Fibroblast of upper back skin (primary cell): ENCODE measurements at places on chromosomes 12 and 14.

- DNase-seq = no peak
Measured at GRCh38 chr14:97028382-97028781, 231.2 kb downstream of the VRK1 start.

- DNase-seq = no peak
Measured at GRCh38 chr12:114434341-114434740, 28.4 kb upstream of the TBX5 start.

DNA sequence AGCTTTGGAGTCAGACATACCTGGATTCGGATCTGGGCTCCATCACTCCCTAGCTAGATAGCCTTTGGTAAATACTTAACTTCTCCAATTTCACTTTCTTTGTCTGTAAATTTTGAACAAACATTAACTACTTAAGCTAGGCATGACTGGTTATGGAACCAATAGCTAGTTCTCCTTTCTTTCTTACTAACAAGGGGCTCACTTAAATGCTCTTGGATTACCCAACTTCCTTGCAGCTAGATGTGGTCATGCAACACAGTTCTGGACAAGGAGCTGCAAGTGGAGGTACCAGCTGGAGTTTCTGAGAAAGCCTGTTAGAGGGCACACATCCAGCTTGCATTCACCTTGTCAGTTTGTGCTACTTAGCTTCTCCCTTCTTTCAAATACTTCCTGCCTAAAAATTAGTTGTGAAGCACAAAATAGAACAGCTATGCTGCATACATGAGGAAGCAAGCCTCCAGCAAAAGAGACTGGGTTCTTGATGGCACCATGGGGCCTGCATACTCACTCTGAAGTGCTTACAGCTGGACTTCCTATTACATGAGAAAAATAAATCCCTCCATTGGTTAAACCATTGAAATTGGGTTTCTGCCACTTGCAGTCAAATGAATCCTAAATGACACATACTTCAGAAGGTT lies 210.1 kb upstream of the EEA1 start:
- no peak for DNase-seq

- DNase-seq = no peak
Measured at GRCh38 chr14:105379946-105380345, 18.4 kb upstream of the TEX22 start.

- DNase-seq = no peak
Measured at GRCh38 chr12:116677202-116677661, 60.6 kb downstream of the SPRING1 start.

GRCh38 chr14:61493239-61493638 lies 171.9 kb downstream of the PRKCH start:
- peak; percentile 99 for DNase-seq

DNA sequence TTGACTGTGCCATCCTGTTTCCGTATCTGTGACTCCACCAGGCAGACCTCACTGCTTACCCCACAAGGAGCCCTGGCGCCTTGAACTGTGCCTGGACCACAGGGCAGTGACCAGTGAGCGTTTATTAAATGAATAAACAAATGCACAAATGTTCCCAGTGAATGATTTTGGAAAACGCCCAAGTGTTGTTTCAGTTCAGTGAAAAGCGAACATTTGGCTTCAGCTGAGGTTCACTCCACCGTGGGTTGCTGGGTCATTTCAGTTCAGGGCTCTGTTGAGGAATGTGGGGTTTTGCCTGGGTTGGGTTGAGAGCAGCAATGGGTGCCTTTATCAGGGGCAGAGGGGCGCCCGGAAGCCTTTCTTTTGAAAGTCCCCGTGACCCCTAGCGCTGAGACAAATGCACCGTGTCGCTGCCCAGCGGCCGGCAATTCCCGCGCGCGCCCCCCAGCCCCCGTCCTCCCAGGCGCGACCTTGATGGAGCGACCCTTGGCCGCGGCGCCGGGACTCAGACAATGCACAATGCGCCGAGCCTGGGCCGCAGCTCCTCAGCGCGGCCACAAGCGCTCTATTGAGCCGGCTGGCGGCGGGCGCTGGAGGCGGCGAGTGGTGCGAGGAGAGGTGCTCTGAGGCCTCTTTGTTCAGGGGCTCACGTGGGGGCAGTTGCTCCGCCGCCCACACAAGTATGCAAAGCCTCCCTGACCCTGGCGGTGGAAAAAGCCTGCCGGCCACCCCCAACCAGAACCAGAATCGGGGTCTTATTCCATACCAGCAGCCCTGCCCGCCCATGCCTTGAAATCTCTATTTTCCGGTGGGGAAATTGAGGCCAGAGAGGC lies 40.5 kb upstream of the CLMN start:
- DNase-seq = no peak

DNA sequence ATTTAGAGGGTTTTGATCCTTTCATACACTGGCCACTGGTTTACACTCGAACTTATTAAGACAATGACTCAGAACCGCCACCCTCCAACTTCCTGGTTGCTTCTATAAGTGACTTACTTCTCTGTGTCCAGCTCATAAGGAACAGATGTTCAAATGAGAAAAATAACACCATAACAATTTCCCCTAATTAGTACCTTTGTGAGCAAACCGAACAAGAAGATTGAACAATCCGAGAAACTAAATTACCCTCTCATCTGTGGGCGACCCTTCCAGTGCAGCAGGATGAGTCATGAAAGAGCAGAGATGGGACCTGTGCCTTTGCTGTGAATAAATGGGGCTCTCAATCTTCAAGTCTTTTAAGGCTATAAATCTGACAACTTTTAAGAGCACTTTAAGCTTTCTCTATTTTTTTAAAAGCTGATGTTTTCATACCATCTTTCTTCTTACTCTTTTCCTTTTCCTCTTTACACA lies 146.8 kb upstream of the RASSF8 start:
- peak; percentile 50 for DNase-seq

DNA sequence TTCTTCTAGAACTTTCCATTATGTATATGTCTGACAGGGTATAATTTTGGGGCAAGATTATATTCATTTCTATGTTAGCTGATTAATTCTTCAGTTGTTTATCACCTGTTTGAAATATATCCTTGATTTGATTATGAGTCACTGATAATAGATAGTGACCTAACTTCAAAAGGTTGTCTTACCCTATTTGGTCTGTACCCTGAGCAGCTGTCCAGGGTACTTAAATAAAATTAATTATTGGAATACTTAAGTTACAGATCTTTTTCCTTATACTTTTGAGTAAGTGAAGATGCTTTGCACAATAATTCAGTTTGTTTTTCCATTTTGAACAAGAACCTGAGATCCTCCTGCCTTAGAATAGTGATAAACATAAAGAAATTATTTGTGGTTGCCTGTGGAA lies 13.2 kb upstream of the NPAS3 start:
- peak; percentile 14 for DNase-seq

DNA sequence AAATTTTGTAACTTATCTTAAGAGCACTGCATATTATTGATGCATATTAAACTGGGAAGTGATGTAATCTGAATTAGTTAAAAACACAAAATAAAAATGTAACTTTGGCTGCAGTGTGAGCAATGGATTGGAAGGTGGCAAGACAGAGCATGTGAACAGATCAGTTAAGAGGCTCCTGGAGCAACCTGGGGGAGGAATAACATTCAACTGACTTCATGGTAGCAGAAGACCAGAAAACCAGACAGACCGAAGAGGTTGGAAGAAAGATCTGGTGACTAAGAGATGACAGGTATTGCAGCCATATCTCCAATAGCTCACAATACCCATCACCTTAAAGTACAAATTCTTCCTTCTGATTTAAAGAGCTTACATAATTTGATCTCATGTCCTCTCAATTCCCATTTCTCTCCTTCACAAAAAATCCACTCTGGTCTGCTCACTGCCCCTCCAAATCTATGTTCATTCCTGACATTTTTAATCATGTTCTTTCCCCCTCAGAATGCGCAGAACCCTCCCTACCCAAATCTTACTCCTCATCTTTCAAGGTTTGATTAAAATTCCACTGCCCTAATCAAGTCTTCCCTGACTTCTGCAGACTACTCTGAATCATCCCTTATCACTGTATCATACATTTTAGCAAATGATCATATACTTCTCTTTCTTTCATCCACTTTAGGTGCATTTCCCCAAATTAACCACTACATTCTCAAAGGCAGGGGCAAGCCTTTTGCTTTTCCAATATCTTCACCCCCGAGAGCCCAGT lies 51.5 kb downstream of the DUSP16 start:
- DNase-seq = no peak

DNA sequence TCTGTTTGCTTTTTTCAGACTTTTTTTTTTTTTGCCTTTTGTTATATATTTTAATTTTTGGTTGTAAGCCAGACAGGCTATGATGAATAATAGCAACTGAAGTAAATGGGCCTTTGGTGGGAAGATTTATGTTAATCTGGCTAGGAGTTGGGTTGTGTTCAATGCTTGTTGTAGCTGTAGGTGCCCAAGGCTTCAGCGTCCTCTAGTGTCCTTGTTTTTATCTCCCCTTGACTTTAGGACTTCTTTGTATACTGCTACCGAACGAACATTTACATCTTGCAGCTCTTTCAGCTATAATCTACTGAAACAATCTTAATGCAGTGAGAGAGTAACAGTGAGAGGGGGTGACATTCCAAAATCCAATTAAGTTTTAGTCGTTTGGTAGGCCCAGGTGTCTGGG lies 848.4 kb upstream of the FBXO33 start:
- no peak for DNase-seq

GRCh38 chr12:9617124-9617523 lies 9.4 kb upstream of the KLRB1 start:
- no peak for DNase-seq

- no peak for DNase-seq
Measured at GRCh38 chr14:75514673-75515628, 7.3 kb upstream of the BATF start.

- peak; percentile 35 for DNase-seq
Measured at GRCh38 chr14:32047791-32048190, 29.3 kb upstream of the ARHGAP5 start.
